Skin of body (tissue), 3 donors: ENCODE measurements at places on chromosomes 12 and 14. TPM values are rescaled to one million over a fixed set of nuclear protein-coding genes. Genes with fewer than 3 reads are reported as not detected.

DNA sequence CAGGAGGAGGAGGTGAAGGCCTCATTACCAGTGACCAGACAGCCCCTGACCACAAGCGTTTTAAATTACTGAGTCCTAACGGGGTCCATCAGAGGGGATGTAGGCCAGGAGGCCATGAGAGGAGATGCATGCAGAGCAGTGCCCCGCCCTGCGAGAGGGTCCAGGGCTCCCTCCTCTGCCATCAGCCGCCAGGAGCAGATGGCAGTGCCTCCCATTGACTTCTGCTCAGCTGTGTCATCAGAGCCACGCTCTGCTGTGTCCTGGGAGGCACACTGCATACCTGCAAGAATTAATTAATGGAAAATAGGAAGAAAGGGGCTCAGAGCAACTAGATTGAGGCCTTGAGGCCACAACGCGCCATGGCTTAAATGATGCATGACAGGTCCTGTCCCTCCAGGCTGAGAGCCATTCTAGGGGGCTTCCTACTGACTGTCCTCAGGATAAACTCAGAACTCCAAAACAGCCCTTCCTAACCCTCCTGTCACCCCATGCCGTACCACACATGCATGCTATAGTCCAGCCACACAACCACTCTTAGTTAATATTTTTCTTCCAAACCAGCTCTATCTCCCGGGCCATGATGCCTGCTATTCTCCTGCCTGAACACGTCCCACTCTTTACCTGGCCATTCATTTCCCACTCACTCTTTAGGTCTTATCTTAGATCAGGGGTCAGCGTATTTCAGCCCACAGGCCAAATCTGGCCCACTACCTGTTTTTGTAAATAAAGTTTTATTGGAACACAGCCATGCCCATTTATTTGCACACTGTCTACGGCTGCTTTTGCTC is 235.8 kb downstream of the KSR2 start:
- no peak for DNase-seq

DNA sequence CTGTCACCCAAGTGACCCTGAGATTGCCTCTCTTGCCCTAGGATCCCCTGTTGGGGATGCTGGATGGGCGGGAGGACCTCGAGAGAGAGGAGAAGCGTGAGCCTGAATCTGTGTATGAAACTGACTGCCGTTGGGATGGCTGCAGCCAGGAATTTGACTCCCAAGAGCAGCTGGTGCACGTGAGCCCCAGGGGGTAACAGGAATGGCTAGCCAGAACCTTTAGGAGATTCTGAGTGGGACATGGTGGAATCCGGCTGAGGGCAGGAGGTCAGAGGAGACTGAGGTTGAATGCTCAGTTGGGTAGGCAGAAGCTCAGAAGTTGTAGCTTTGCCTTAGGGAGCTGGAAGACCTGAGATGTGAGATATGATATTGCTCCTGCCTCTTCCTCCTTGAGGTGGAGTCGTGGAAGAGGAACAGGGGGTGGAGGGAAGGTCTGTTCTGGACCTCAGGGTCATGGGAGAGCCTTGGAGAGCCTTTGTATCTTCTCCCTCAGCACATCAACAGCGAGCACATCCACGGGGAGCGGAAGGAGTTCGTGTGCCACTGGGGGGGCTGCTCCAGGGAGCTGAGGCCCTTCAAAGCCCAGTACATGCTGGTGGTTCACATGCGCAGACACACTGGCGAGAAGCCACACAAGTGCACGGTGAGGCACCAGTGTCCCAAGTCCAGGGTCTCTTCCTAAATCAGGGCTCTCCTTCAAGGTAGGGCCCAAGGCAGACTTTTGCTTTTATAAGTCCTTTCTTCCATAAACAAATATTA is 6.3 kb downstream of the GLI1 start:
- no peak for DNase-seq

DNA sequence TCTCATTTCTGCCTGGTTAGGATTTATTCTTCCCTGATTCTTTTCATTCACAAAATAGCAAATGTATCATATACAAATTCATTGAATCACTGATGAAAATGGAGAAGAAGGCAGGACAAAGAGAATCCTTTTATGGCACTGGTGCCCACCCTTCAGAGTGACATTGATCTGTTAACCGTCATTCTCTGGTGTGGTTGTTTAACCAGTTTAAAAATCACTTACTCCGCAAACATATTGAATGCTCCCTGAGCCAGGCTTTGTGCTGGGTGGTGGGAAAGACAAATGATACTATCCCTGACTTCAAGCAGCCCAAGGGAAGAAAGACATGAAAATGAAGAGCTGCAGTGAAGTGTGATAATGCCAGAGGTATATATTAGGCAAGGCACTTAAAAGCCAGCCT is 187.5 kb upstream of the SLC38A2 start:
- DNase-seq = no peak

DNA sequence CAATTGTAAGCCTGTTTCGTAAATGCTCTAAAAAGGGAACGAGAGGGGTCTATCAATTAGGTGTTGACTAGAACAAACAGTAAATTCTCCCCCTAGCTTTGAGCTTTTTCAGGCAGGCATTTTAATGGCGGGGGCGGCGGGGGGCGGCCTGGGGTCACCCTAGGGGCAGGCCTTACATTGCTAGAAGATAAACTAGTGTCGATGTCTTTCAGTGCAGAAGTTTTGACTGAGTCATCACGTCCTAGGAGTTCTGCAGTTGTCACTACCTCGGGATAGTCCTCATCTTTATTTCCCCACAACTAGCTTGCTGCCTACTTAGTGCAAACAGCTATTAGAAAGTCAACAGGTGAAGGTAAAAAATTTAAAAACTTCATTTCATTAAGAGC is 1.6 kb downstream of the ATP6V1D start:
- DNase-seq = no peak

DNA sequence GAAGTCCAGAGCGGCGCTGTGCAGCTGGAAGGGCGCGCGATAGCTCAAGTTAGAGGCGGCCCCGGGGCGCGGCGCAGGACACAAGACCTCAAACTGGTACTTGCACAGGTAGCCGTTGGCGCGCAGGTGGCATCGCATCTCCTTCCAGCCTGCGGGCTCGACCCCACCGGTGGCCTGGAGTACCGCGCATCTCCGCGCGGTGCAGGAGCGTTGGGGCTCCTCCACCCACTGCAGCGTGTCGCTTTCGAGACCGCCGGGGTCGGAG is 553 bp downstream of the CLEC14A start:
- no peak for DNase-seq

DNA sequence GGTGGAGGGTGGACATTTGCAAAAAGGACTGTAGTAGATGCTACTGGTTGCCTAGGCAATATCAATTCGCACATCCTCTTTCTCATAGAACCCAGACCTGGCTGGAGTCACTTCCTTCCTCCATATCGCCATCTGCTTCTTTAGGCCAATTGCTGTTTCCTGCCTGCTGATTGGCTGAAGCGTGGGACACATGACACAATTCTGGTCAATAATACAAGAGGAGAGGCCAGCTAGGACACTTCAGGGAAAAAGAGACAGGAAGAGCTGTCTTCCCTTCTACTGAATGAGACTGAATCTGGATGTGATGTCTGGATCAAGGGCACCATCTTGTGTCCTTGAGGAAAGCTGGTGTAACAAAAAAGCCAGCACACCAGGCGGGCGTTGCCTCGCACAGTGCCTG is 53.8 kb downstream of the TRPV4 start:
- no peak for DNase-seq

DNA sequence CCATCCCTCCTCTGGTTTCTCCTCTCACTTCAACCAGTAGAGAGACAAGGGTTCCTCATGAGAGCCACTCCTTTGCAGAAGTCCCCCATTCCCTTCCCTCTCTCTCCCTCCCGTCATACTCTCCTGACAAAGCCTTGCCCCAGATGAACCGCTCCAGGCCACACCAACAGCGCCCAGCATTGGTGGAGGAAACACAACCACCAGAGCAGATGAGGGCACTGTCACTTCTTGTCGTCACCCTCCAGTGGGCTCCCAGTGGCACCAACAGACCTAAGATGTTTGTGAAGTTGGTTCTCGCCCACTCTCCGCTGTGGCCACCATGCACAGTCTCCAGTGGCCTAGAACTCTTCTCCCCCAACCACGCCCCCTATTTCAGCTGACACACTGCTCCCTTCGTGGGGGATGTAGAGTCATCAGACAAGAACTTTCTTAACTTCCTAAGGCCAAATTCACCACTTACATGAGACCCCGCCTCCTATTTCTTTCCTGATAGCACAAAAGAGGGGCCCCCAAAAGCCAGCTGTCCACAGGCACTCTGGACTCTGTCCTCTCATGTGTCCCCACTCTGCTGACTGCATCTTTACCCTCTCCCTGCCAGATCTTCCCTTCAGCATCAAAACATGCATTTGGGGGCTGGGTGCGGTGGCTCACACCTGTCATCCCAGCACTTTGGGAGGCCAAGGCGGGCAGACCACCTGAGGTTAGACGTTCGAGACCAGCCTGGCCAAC is 29.2 kb upstream of the PLEKHG6 start:
- no peak for DNase-seq

- DNase-seq = no peak
Observed at GRCh38 chr14:53531156-53531555, 378.0 kb upstream of the DDHD1 start.

- DNase-seq = no peak
Observed at GRCh38 chr12:122943196-122943595, 23.1 kb downstream of the ABCB9 start.

DNA sequence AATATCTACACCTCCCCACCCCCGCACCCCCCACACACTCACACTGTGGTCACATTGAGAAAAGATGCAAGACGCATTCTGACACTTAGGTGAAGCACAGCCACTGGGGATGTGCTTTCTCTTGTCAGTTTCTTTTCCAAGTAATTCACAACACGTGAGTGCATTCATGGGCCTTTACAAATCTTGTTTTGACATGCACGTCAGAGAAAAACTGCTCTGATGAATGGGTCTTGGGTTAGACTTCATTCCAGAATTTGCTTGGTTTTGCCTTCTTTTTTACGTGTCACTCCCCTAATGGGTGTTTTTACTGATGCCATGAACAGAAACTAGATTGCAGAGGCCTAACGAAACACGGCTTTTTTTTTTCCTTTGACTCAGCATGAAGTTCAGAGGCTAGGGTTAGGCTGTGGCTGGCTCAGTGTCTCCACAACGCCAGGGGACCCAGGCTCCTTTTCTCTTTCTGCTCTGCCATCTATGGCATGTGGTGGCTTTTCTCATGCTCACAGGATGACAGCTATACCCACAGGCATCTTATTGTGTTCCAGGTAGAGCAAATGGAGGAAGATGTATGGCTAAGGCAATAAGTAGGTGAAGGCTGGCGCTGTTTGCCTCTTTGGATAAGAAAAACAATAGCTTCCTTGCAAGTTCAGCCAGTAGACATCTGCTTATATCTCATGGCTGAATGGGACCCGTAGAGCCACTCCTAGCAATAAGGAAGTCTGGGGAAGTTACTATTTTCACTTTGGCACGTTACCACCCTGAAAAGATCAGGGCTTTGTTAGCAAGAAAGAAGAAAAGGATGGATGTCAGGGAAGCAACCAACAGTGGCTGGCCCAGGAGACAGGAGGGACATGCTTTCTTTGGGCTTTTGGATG is 253.3 kb downstream of the SLC15A4 start:
- DNase-seq = no peak

- DNase-seq = no peak
Observed at GRCh38 chr12:80702889-80703805, 4.3 kb upstream of the MYF6 start.

- no peak for DNase-seq
Observed at GRCh38 chr12:101539148-101539547, 55.6 kb upstream of the MYBPC1 start.

- DNase-seq = peak; percentile 64
Observed at GRCh38 chr12:30570211-30570890, 125.3 kb downstream of the IPO8 start.

DNA sequence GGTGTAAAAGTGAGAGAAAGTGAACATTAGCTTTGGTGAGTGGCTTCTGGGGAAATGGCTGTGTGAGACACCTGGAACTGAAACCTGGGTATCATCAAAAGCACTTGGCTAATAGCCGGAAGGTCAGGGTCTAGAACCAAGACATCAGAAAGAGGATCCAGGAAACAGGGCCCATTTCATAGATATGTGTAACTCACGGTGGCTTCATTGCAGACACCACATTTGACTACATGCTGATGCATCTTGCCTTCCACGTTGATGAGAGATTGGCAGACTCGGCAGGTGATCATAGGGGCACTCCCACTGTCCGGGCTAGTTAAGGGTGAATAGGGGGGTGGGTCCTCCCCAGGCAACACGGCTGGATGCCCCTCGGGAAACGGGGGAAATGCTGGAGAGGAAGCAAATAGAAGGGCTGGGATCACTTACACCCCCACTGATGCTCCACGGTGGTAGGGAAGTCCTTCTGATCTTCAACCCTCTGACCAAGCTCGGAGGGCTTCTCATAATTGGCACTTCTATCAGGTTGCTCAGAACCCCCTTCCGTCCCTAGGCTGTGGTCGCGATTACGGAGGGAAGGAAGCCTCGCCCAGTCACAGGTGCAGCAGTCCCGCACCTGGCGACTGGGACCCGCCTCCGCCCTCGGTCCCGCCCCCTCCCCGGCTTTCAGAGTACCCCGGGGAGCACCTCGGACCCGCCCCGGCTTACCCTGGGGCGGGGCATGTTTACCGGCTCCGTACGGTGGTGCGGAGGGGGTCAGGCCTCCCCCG is 593 bp downstream of the PIP4P1 start:
- DNase-seq = no peak

DNA sequence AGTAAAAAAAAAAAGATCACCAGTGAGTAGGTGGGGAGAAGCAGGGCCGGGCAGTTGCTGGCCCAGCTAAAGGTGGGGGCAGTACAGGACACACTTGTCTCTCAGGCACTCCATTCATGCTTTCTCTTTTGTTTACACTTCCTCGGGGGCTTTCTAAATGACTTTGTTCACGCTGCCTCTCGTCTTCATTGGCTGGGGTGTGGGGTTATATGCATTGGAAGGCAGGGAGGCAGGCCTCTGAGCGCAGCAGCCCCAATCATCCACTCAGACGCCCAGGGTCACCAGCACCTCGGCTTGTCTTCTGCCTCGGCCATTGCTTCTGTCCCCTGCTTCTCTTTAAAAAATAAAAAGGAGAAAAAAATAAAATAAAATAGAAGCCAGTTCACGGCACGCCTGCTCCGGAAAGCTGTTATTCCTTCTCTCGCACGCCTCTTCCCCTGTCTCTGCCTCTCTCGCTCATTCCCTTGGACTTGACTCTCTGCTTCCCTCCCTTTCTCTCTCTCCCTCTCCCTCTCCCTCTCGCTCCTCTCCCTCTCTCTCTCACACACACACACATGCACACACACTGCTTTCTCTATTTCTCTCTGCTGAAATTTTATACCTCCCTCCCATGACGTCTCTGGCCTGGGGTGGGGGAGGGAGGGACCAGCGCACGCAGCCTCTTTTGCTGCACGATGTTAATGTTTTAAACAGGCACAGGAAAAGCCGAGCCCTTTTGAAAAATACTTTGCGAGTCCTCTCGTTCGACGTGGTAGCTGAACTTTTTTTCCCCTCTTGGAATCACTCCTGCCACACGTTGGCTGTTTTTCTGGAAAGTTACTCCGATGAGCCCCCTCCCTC is at the start of gene TGFB3:
Gene TGFB3, minus strand, starts transcription at position 570 of the 840 bp plus-strand sequence. CDS start 1,102 bp downstream, outside the sequence.
- peak; percentile 95 for DNase-seq

- DNase-seq = peak; percentile 38
Observed at GRCh38 chr12:84069699-84070098, 842.9 kb downstream of the SLC6A15 start.

GRCh38 chr12:80708975-80709328 is 1.5 kb downstream of the MYF6 start:
- no peak for DNase-seq

Gene SEC23A
- total RNA-seq = 103 TPM

Gene ZFHX2
- 0.39 TPM for total RNA-seq

Gene KLHL33
- total RNA-seq = 0.30 TPM

Gene TMPRSS12
- not detected for total RNA-seq

Gene KRT7
- total RNA-seq = 10.4 TPM

Gene MRPL52
- 26.3 TPM for total RNA-seq

Gene SNRPF
- 17.2 TPM for total RNA-seq

Gene SERPINA3
- total RNA-seq = 14.0 TPM

Gene DNAI7
- 0.79 TPM for total RNA-seq
